GM19239 (cell line): ENCODE measurements at places on chromosomes 5 and 9.

GRCh38 chr9:120555839-120556238, 24.1 kb downstream of the CDK5RAP2 start:
- DNase-seq, result no peak

DNA sequence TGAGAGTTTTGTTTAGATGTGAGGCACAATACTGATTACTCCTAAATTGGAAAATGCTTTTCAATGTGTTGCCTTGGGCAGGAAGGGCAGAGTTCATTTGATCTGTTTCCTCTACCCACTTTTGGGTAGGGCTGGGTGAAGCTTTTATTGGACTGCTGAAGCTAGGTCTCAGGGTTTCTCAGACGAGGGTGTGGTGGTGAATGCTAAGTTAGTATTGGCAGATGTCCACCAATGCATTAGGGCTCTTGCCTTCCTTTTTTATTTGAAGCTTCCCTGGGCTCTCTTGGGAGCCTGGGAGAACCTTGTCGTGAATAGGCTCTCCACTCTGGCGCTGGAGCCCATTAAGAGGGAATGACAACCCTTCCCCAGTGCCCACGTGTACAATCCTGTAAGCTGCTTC, 23.1 kb downstream of the SPTAN1 start:
- no peak for DNase-seq

DNA sequence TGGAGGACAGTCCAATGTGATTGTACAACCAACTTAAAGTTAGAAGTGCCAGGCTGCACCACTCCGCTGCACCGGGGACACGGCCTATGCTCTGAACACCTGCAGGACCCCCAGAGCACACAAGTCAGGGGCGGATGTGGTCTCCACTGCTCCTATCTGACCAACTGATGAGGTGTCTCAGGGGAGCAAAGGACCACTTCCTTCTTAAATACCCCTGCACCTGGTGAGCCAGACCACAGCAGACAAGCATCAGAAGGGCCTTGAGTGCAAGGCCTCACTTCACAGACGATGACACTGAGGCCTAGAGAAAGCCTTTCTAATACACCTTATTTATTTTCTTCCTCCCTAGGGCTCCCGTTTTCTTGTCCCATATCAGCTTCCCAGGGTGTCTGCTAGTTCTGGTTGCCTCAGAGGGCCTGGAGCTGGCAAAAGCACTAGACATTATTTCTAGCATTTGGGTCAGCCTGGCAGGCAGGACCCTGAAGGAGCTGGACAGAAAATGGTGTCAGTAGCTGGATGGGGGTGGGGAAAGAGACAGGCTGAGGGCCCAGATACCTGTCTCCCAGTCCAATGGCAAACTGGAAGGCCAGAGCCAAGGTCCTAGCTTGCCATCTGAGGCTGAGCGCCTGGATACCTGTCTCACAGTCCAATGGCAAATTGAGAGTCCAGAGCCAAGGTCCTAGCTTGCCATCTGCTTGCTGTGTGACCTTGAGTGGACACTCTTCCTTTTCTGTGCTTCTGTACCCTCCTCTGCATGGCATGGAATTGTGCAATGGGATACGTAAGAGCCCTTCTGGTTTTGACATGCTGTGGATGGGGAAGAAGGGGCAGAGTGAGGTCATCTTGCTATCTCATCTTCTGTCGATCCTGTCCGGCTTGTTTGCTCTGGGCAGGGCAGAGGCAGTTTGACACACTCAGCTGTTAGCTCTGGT, 9.0 kb downstream of the CCDC69 start:
- DNase-seq, result peak; percentile 58

DNA sequence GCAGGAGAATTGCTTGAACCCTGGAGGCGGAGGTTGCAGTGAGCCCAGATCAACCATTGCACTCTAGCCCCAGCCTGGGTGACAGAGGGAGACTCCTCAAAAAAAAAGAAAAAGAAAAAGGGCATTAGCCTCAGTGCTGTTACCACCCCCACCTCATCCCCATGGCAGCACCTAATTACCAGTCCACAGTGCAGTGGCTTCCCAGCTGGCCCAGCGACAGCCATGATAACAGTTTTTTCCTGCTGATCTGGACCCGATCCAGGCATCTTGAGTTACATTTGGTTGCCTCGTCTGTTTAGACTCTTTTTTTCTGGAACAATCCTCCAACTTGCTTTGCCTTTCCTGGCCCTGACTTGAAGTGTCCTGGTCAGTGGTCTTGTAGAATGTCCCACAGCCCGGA, 24.4 kb downstream of the NCS1 start:
- DNase-seq, result no peak

- DNase-seq, result no peak
Measured at GRCh38 chr9:136441191-136441680, 1.6 kb upstream of the INPP5E start.

DNA sequence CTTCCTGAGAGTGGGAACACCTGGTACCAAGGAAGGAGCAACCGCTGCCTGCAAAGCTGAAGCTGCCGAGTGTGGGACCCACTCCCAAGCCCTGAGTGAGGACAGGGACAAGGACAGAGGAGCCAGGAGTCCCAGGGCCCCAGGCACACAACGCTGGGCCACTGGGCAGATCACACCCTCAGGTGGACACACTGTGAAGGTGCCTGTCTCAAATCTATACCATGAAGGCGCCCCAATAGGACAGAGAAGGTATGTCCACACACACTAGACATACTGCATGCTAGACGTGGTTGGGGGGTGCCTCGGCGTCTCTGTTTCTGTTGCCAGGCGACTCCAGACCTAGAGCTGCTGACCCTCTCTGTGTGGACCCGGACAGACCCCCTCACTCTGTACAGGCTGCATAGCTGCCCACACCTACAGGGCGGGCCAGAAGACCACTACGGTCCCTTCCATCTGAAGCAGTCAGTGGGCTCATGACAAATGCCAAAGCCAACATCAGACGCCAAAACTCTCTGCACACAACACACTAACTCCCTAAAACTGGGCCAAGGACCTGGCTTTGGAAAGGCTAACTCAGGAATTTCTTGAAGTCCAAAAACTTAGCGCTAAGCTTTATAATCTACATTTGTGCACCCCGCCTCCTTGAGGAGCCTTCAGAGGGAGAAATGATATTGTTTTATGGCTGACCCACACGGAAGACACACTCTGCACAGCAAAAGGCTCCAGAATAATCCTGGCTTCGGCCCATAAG, 60.7 kb downstream of the ROR2 start:
- DNase-seq, result no peak

- no peak for DNase-seq
Measured at GRCh38 chr5:30808996-30809395, 384.5 kb upstream of the CDH6 start.

DNA sequence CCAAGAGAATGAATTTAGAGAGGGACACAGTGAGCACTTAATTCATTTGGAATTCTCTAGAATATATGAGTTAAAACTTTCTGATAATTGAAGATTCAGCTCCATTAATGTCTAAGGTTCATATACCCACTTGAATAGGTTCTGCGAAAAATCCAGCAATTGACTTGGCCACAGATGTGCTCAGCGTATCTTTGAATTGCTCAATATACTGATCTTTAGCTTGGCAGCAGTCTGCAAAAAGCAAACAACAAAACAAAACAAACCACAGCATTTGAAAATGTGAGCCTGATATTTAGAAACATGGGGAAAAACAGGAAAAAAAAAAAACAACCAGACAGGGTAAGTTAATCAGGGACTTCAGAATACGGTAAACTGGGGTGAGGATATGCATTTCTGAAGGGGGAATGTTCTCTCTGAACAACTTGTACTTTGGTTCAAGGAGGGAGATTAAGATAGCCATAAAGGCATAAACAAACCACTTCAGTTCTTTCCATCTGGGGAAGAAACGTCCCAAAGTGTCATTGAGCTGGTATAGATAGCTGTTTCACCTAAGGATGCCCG, 21.4 kb downstream of the AGXT2 start:
- DNase-seq, result no peak

GRCh38 chr5:121758615-121759014, 93.1 kb upstream of the FTMT start:
- DNase-seq, result no peak

- DNase-seq, result no peak
Measured at GRCh38 chr9:86126998-86127972, 27.9 kb upstream of the GOLM1 start.

- no peak for DNase-seq
Measured at GRCh38 chr9:91032121-91032531, 230.5 kb downstream of the SYK start.

DNA sequence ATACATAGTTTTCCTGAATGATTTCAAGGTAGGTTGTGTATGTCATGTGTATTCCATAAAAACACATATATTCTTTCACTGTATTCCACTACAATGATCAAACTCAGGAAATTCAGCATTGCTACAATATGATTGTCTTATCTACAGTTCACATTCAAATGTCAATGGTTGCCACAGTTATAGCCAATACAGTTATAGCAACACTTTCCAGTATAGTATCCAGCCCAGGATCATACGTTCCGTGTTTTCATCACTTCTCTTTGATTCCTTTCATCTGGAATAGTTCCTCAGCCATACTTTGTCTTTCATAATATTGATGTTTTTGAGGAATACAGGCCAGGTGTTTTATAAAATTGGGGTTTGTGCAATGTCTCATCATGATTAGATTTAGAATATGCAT, 9.5 kb downstream of the OR2S2 start:
- no peak for DNase-seq

DNA sequence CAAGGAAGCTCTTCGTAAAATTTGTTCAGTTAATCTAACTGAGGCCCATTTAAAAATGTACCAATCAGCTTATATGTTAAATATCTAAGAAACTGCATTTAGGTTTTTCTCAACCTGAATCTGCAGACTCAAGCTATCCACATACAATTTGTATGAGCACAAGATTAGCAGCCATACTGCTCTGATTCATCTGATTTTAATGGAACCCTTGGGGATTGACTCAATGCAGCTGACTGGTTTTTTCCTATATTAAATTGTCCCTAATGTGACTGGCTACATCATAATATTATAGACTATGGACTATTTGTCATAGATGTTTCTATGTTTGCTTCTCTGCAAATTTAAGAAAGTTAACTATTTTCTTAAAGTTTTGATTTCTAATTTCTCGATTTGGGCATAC, 451.0 kb upstream of the TUSC1 start:
- DNase-seq, result no peak

GRCh38 chr9:11742471-11742870, 950.7 kb upstream of the TYRP1 start:
- no peak for DNase-seq

DNA sequence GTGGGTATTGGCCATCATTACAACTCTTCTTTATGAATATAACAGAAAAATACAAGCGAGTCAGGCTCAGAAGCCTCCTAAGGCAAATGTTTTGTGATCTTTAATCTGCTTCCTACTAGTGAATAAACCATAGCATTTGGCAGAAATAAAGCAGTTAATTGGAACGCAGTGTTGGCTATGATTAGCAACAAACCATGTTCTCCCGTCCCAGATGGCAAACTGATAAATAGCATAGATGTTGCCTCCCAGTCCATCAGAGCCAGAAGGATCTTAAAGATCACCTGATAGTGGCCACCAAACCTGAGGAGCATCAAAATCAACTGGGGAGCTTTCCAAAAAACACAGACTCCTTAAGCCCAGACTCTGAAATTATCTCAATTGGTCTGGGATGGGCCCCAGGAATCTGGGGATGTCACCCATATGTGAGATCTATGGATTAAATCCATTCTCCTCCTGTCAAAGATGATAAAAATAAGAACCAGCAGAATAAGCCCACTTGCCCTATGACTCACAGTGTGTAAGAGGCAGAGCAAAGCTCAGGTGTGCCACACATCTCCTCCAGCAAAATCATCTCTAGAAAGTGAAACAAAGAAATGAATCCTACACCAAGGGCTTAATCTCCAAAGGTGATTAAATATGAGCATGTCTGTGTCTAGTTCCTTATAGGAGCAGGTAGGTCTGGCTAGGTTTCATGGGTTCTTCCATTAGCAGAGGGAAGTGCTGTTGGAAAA, 50.3 kb downstream of the APBA1 start:
- DNase-seq, result no peak

GRCh38 chr5:75756981-75757380, 39.7 kb upstream of the POC5 start:
- DNase-seq, result no peak

DNA sequence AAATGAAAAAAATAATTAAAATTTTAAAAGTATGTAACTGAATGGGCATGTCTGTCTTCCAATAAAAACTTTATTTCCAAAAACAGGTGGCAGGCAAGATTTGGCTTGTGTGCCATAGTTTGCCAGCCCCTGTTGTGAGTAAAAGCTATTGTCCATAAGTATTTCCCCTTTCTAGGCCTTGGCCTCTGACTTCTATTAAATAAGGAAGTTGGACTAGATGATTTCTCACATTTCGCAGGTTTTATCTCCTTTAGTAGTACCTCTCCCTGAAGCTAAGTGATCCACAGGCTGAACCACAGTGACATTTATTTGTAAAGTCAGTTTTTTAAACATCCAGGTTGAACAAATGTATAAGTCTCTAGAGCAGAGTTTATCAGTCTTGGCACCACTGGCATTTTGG, 41.3 kb downstream of the RECK start:
- DNase-seq, result no peak

GRCh38 chr9:112072721-112073638, 102.1 kb downstream of the SUSD1 start:
- no peak for DNase-seq

GRCh38 chr5:106860398-106861044, 810.2 kb downstream of the EFNA5 start:
- DNase-seq, result no peak

DNA sequence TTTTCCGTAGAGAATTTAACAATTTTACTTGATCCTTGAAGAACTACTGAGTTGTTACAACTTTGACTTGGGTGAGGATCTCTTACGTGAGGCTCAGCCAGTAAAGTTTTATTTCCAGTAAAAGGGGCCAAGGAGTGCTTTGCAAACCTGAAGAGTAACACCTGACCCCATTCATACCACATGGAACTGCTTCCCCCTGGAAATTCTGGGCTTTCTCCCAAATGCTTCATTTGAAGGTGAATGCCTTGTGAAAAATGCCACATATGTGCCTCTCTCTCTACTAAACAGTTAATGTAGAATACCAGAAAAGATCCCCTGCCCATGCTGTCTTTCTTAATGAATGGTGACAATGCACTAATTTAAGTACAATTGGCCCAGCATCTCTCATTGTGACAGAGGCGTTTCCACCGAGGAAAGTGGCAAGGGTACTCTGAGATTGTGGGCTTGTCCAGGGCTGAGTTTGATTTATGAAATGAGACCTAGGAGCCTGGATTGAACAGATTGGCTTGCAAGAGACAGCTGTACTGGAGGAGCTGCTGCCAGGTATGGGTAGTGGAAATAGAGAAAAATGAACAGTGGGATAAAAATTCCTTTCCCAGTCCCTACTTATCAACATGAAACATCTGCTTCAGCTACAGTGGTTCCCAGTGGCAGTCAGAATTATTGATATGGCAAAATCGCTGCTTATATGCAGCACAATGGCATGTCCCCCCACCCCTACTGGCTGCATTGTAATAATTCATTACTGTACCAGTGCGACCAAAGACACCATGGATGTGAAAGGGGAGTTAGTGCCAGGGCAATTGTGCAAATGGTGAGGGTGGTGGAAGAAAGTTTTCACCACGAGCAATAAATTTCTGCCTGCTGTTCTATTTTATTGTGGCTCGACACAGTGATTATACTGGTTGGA, 843.7 kb upstream of the WWC1 start:
- no peak for DNase-seq

GRCh38 chr9:34572628-34573027, 16.9 kb downstream of the CNTFR start:
- DNase-seq, result no peak
